Colonic mucosa (tissue), 4 donors: ENCODE measurements at places on chromosomes 7 and 10. TPM values are rescaled to one million over a fixed set of nuclear protein-coding genes. Genes with fewer than 3 reads are reported as not detected.

DNA sequence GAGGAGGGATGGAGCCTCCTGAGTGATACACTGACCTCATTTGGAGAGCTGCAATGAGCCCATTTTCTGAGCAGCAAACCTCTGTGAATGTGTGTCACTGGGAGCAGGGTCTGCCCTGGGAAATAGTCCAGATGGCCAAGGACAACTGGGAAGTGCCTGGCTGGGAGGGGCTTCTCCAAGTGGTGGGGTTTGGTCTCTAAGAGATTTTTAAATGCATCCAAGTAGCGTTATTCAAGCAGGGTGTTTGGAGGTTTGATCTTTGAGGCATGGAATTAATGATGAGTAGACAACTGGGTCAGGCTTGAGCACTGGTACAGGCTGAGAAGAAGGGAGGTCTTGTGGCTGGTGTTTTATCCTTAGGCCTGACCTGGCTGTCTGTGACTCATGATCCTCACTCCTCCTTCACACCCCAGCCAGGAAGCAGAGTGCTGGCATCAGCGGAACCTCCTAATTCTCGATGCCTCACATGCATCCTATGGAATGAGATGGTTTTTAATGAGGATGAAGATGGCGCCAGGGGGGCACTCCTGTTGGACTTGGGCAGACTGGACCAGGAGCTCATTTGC lies 3.3 kb downstream of the GOLGA7B start:
- DNase-seq = no peak
- H3K36me3 ChIP-seq = no peaks in the 10 kb centered on the region
- H3K4me1 ChIP-seq = no peaks in the 10 kb centered on the region
- H3K27ac ChIP-seq = no peak overlapping the region
- H3K27me3 ChIP-seq = peaks cover 4% of the 10 kb centered on the region
- H3K4me3 ChIP-seq = no peak overlapping the region

- H3K4me3 ChIP-seq = no peak overlapping the region
- no peaks in the 10 kb centered on the region for H3K4me1 ChIP-seq
- no peaks in the 10 kb centered on the region for H3K27me3 ChIP-seq
- DNase-seq = no peak
- H3K36me3 ChIP-seq = no peaks in the 10 kb centered on the region
Observed at GRCh38 chr10:6924166-6924565, 344.1 kb upstream of the PRKCQ start.

GRCh38 chr10:132849546-132850031 lies 63.6 kb upstream of the NKX6-2 start:
- H3K36me3 ChIP-seq = no peaks in the 10 kb centered on the region
- H3K27ac ChIP-seq = no peak overlapping the region
- no peaks in the 10 kb centered on the region for H3K4me1 ChIP-seq

DNA sequence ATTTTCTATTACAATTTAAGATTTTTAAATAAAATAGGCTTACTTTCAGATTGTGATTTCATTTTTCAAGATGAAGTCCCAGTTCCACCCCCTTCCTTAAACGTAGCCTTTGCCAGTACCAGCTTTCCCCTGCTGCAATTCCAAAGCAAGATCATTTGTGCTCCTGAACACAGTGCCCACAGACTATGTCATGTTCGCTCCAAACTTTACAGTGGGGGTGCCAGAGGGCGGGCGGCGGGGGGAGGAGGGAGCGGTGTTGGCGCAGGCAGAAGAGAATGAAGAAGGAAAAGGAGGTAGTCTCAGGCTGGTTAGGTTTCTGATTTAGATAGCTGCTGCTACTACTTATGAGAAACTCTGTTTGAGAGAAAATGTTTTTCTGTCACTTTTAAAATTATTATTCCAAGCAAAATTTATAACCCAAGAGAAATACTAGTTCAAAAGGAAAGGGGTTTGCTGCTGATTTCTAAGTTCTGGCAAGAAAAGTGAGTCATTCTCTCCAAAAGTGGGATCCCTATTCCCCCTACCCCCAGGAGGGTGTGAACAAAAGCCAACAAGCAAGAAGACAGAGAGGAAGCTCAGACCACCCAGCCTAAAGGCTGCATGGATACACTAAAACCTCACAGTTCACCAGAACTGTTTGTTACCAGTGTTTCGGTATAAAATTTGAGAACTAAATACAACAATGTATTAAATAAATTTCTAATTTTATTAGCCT lies 109.6 kb downstream of the SRPK2 start:
- H3K4me1 ChIP-seq = no peaks in the 10 kb centered on the region
- no peak overlapping the region for H3K27ac ChIP-seq
- H3K27me3 ChIP-seq = no peaks in the 10 kb centered on the region
- no peak overlapping the region for H3K4me3 ChIP-seq
- no peaks in the 10 kb centered on the region for H3K36me3 ChIP-seq

GRCh38 chr7:36088966-36089365 lies 64.1 kb upstream of the EEPD1 start:
- DNase-seq = no peak
- H3K27me3 ChIP-seq = no peaks in the 10 kb centered on the region
- no peaks in the 10 kb centered on the region for H3K36me3 ChIP-seq
- no peaks in the 10 kb centered on the region for H3K4me1 ChIP-seq

GRCh38 chr7:7002418-7003062 lies 176.5 kb upstream of the CCZ1B start:
- DNase-seq = no peak
- H3K4me3 ChIP-seq = no peak overlapping the region
- no peaks in the 10 kb centered on the region for H3K27me3 ChIP-seq
- H3K27ac ChIP-seq = no peak overlapping the region

DNA sequence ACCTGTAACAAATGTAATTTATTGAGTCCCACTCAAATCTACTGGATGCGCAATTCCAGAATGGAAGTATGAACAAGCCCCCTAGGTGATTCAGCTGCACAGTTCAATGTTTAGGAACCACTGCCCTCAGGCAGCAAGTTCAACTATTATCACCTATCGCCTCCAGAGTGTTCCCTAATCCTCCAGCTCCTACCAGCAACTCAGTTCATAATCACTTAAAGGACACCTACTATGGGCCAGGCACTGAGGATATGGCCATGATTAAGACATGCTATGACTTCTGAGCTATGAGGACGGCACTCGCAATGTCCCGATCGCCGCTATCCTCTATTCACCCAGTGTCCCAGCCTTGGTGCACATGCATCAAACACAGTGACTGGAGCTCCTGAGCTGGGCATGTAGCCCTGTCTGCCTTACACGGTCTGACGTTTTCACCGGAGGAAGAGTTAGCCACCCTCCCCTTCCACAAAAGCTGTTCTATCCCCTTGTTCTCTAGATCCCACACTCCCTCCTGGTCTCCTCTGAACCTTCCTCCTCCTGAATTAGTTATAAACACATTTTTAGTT lies 22.3 kb downstream of the RHEB start:
- no peak overlapping the region for H3K27ac ChIP-seq
- no peaks in the 10 kb centered on the region for H3K27me3 ChIP-seq
- DNase-seq = no peak
- no peaks in the 10 kb centered on the region for H3K36me3 ChIP-seq

DNA sequence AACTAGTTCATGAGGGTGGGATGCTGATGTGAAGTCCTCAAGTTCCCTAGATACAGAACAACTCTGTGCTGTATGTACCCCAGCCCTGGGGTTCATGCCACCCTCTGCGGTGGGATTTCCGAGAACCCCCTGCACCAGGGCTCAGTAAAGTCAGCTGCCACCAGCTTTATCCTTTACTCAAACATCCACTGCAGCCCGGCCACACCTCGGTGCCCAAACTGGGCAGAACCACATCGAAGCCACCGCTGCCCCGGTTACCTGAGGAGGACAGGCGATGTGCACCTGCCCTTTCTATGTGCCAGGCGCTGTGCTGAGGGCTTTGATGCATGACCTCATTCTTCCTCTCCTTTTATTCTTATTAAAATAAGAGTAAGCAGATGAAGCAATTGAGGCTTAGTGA lies 9.9 kb upstream of the CALML5 start:
- H3K27ac ChIP-seq = no peak overlapping the region
- H3K27me3 ChIP-seq = no peaks in the 10 kb centered on the region
- no peaks in the 10 kb centered on the region for H3K4me1 ChIP-seq
- DNase-seq = no peak
- H3K4me3 ChIP-seq = no peak overlapping the region

DNA sequence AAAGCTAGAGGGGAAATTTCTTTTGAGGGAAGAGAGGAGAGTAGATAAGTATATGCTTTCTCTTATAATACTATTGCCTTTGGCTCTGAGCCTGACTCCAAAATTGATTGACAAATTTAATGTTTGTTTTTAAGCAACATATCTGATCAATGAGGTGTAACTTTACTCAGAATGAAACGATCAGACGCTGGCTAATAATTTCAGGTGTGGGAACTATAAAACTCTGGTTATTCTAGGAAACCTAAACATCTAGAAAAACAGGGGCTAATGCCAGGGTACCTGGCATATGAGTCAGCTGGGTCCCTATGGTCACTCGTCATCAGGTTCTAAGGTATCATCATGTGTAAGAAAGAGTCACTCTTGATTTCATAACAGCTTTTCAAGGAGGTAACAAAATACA lies 139.7 kb downstream of the ATE1 start:
- H3K27ac ChIP-seq = no peak overlapping the region
- H3K27me3 ChIP-seq = no peaks in the 10 kb centered on the region
- no peak for DNase-seq
- H3K4me3 ChIP-seq = no peak overlapping the region

GRCh38 chr7:155847821-155848435 lies 35.7 kb upstream of the SHH start:
- no peak overlapping the region for H3K27ac ChIP-seq
- no peaks in the 10 kb centered on the region for H3K27me3 ChIP-seq
- H3K36me3 ChIP-seq = no peaks in the 10 kb centered on the region
- no peak overlapping the region for H3K4me3 ChIP-seq
- no peak for DNase-seq
- H3K4me1 ChIP-seq = no peaks in the 10 kb centered on the region

GRCh38 chr10:99731306-99732032 lies 458 bp downstream of the COX15 start:
- H3K36me3 ChIP-seq = no peaks in the 10 kb centered on the region
- no peak for DNase-seq
- H3K4me3 ChIP-seq = peak overlapping the region; percentile 72
- H3K4me1 ChIP-seq = no peaks in the 10 kb centered on the region
- H3K27ac ChIP-seq = peak overlapping the region; percentile 95

DNA sequence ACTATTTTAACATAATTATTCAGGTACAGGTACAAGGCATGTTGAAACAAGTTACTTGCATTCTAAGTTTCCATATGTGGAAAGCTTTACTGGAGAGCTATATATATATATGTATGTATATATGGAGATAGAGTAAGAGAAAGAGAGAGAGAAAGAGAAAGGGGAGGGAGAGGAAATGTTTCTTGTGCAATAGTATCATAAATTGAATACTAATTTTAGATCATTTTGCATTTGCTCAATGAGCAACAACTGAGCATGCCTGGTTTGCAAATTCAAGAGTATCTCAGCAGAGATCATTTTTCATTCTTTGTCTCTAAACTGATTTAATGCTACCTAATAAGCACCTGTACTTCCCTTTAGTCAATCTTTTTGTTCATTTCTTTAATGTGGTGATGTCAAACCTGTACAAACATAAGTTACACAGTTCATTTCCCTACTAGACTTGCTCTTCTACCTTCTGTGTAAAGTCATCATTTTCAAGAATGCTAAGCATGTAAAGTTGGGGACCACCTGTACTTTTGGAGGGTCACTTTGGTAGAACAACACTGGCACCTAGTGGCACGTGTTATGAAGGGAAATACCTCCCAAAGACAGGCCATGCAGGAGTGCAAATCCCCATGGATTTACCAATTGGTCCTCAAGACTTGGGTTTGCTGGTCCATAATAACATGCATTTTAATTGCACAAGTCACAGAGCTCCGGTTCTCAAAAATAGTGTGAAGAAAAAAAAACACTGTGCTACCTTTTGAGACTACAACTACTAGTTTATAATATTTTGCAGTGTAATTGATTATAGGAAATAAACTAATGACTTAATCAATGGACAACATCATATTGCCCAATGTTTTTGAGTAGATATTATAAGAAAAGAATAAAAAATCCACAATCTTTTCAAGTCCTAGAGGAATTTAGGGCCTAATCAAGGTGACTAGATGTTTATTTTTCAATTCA lies 431.2 kb upstream of the IGFBP3 start:
- no peak overlapping the region for H3K4me3 ChIP-seq
- H3K27me3 ChIP-seq = no peaks in the 10 kb centered on the region
- H3K4me1 ChIP-seq = no peaks in the 10 kb centered on the region
- no peaks in the 10 kb centered on the region for H3K36me3 ChIP-seq
- DNase-seq = no peak

- no peaks in the 10 kb centered on the region for H3K36me3 ChIP-seq
- no peak for DNase-seq
- no peaks in the 10 kb centered on the region for H3K4me1 ChIP-seq
Observed at GRCh38 chr10:77220150-77220549, 417.5 kb downstream of the KCNMA1 start.

- H3K27ac ChIP-seq = no peak overlapping the region
- no peak for DNase-seq
- H3K36me3 ChIP-seq = no peaks in the 10 kb centered on the region
- H3K27me3 ChIP-seq = no peaks in the 10 kb centered on the region
- no peak overlapping the region for H3K4me3 ChIP-seq
Observed at GRCh38 chr10:96857301-96858012, 25.4 kb downstream of the LCOR start.

Gene TMEM176B
- 256 TPM for total RNA-seq

Gene ADAMTS14
- total RNA-seq = 0.93 TPM

Gene RAPGEF5
- total RNA-seq = 42.2 TPM

Gene TACC2
- total RNA-seq = 93.2 TPM

Gene FKBP6
- not detected for total RNA-seq

Gene IDI1
- 142 TPM for total RNA-seq

Gene RELN
- 1.4 TPM for total RNA-seq

Gene CCL24
- total RNA-seq = 15.7 TPM

Gene SRRM3
- total RNA-seq = 0.64 TPM

Gene WNT8B
- total RNA-seq = not detected
